ENCODE measurements at places on chromosomes 1 and 21. TPM values are rescaled to one million over a fixed set of nuclear protein-coding genes. Genes with fewer than 3 reads are reported as not detected.

C1orf210 gene
- total RNA-seq = 0.44 TPM

CFHR4 gene
- not detected for total RNA-seq

ANKRD35 gene
- total RNA-seq = 4.6 TPM

FNBP1L gene
- total RNA-seq = 133 TPM

RAB42 gene
- 7.8 TPM for total RNA-seq

GJA5 gene
- total RNA-seq = 13.3 TPM

PARS2 gene
- 8.4 TPM for total RNA-seq

S100A7 gene
- total RNA-seq = not detected

SLC25A34 gene
- total RNA-seq = 3.4 TPM

KRTAP19-3 gene
- total RNA-seq = not detected

TLCD4 gene
- 13.1 TPM for total RNA-seq

USP16 gene
- total RNA-seq = 51.7 TPM

SYTL1 gene
- total RNA-seq = 5.9 TPM

SOAT1 gene
- 17.6 TPM for total RNA-seq

RGS13 gene
- not detected for total RNA-seq

CD34 gene
- total RNA-seq = 54.6 TPM

EPS8L3 gene
- not detected for total RNA-seq

S100A7A gene
- total RNA-seq = not detected

THRAP3 gene
- 103 TPM for total RNA-seq

MPZ gene
- total RNA-seq = 19.4 TPM

EPHA10 gene
- 9.4 TPM for total RNA-seq

USH2A gene
- 48.3 TPM for total RNA-seq

RGS8 gene
- 160 TPM for total RNA-seq

COL18A1 gene
- 136 TPM for total RNA-seq

OR2T2 gene
- total RNA-seq = not detected

BSND gene
- not detected for total RNA-seq

HSD3B1 gene
- not detected for total RNA-seq

SLAMF9 gene
- total RNA-seq = not detected

PGLYRP3 gene
- not detected for total RNA-seq

GUCA2A gene
- not detected for total RNA-seq

CLEC20A gene
- total RNA-seq = not detected

TRIM17 gene
- 3.5 TPM for total RNA-seq

EVA1B gene
- total RNA-seq = 18.7 TPM

ENAH gene
- total RNA-seq = 113 TPM

FGR gene
- 3.7 TPM for total RNA-seq

ILDR2 gene
- total RNA-seq = 153 TPM

SLC26A9 gene
- total RNA-seq = not detected

FMO1 gene
- total RNA-seq = 11.7 TPM

CAPN8 gene
- 0.82 TPM for total RNA-seq

NBPF6 gene
- not detected for total RNA-seq

LY9 gene
- 0.71 TPM for total RNA-seq

FCRL5 gene
- total RNA-seq = not detected

KPRP gene
- not detected for total RNA-seq

All from camera-type eye (tissue), 1 donor.